ENCODE measurements at places on chromosomes 1 and 21.

DNA sequence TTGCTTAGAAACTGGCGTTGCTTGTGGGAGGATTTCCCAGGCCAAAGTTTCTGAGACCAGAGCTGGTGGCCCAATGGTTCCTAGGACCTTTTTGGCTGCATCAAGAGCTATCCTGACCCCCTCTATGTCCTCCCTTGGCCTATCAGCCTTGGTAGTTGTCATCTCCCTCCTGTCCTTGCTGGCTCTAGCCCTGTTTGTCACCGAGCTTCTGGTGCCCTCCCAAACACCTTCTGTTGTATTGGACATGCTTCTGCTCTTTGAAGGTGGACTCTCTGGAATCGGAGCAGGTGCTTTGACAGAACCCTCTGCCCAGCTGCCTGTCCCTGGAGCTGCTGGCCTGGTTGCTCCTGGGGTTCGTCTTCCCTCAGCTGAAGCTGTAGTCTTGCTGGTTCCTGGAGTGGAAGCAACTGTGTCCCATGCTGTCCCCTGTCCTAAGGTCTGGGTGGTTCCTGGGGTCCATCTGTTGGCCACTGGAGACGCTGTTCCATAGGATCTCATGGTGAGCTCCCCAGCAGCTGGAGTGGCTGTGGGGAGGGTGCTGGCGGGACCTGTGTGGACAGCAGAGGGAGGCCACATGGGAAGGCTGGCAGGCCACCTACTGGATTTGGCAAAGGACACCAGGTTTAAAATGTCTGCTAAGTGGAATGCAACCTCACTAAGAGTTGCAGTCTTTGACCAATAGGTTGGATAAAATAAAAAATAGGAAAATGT is 9.4 kb downstream of the FCAMR start:
- no peak for DNase-seq

- DNase-seq, result no peak
Measured at GRCh38 chr1:80893115-80893514, 907.6 kb upstream of the ADGRL2 start.

DNA sequence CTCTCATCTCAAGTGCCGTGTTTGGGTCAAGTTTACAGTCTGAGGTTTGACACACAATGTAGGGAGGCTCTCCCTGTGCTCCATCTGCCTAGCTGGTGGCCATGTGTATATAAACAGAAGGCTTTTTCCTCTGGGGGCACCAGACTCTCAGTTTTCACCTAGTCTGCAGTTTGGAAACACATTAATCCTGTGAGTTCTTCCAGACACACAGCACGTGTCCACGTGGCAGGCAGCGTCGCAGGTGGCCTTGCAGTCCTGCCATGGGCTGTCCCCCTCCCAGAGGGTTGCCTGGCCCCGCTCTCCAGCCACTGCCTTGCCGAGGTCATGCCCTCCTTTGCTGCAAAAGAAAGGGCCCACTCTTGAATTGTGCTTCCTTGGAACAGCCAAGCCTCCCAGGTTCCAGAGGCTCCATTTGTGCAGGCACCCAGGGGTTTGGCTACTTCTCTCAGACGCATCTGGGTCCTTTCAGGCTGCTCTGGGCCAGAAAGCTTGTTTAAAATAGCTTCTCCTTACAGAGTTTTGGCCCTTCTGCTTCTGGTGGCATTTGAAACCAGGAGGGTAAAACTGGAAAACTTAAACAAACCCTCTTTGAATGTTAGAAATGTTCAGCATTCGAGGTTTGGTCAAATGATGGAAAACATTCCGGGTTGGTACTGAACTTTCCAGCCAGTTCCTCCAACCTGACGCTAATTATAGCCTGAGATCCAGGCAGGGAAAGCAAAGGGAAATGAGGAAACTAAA is 4.4 kb upstream of the RUNX1 start:
- DNase-seq, result no peak

DNA sequence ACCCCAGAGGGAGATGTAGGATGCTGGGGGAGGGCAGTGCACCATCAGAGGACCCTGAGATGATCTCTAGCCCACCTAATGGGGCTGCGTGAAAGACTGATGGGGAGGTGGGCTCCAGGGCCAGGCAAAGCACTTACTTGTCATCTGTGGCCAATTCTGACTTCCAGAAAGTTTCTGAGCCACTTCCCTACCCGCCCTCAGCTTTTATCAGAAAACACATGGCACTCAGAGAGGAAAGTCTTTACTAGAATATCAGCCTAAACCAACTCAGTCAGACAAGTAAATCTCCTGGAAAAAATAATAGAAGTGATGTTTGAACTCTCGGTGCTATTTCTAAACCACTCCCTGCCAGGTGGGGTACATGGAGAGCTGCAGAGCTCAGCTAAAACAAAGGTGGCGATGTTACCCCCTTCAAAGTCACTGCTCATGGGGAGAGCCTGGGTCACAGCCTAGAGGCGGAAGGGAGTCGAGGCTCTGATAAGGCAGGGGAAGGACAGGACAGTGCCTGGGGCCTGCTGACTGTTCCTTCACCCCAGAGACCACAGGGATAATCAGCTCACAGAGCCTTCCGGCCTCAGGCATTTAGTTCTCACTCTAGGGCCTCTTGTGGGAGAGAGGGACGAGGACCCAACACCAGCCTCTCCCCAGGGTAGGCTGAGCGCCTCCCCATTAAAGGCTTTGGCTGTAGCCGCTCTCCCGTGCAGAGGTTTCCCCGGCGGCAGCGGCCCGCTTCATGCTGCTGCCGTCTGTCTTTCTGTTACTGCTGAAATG is 14.2 kb downstream of the SMIM12 start:
- no peak for DNase-seq

- DNase-seq, result no peak
Measured at GRCh38 chr1:20095564-20096434, 23.5 kb downstream of the PLA2G2D start.

- no peak for DNase-seq
Measured at GRCh38 chr1:19885821-19886220, 3.6 kb downstream of the OTUD3 start.

DNA sequence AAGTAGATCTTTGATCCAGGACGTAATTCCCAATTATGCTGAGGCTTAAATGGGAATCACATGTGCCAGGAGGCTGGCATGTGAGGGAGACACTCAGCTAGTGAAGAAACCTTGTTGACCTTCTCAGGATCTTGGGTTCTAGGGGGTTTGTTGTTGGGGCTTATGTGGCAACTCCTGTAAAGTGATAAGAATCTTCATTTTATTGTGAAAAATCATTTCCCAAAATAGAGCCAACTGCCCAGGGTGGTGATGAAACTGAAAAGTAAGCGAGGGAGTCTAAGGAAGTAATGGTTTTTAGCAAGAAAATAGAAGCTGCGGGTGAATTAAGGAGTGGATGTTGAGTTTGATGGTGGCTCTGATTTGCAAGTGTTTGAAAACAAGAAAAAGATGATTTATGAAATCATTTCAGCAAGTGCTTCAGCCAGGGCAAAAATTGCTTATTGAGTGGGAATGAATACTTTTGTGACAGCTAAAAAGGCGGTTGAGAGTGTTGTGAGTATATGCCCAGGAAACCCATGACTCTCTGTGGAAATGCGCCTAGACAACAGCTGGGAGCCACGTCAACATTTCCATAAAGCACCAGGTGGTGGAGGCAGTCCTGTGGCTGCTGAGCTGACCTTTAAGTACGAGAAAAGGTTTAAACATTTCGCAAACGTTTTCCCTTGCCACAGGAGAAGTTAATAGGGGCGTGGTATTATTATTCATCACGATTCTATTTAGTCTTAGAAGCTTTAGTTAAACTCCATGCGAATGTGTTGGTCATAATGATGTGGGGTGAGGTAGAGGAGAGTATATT is 102.7 kb downstream of the HMGB4 start:
- DNase-seq, result no peak

DNA sequence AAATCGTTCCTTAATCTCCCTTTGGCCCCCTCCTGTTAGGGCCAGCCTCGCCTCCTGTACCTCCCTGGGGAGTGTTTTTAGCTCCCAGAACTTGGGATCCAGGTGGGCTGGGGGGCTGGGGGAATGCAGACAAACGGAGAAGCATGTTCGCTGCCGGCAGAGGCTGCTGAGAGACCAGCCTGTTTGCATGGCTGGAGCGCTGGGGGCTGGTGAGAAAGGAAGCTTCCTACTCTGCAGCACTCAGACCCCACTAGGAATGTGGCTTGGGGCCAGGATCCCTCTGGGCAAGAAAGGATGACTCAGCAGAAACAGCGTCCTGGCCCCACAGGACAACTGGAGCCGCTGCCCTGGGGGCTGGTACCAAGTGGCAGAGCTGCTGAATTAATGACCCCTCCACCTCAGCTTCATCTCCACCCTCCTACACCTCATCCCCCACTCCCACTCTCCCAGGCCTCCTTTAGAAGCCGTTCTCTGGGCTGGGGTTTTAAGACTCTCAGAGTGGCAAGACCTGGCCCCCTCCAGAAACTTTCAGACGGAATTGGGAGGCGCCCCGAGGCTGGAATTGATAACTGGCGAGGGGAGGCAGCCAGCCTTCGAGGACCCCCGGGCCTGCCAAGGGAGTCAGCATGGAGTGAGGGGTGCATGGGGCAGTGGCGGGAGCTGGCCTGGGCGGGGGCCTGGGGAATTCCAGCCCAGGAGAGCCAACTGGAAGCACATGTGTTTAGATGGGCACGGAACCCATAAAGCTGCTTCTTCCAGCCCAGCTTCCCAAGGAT is 28.5 kb upstream of the EPS8L3 start:
- no peak for DNase-seq

DNA sequence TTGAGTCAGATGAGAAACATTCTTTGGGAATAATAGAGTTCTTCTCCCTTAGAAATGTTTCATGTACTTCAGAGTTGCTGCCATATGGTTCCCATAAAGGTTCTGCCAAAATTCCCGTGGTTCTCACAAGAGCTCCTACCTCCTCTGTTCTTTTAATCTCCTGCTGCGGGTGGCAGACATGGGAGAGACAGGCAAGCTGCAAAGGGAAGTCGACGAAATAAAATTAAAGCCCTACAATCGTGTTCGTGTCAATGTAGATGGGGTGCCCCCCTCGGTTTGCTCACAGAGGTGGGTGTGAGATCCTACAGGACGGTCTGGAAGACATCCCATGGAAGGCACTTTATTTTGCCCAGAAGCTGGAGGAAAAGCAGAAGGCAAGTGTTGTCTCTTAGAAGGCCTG is 276.0 kb downstream of the RWDD3 start:
- no peak for DNase-seq

GRCh38 chr21:43717166-43717853 is 1.6 kb upstream of the PDXK start:
- no peak for DNase-seq

- no peak for DNase-seq
Measured at GRCh38 chr21:17085707-17086106, 427.1 kb upstream of the CXADR start.

GRCh38 chr1:101198842-101199636 is 37.8 kb upstream of the S1PR1 start:
- DNase-seq, result no peak

DNA sequence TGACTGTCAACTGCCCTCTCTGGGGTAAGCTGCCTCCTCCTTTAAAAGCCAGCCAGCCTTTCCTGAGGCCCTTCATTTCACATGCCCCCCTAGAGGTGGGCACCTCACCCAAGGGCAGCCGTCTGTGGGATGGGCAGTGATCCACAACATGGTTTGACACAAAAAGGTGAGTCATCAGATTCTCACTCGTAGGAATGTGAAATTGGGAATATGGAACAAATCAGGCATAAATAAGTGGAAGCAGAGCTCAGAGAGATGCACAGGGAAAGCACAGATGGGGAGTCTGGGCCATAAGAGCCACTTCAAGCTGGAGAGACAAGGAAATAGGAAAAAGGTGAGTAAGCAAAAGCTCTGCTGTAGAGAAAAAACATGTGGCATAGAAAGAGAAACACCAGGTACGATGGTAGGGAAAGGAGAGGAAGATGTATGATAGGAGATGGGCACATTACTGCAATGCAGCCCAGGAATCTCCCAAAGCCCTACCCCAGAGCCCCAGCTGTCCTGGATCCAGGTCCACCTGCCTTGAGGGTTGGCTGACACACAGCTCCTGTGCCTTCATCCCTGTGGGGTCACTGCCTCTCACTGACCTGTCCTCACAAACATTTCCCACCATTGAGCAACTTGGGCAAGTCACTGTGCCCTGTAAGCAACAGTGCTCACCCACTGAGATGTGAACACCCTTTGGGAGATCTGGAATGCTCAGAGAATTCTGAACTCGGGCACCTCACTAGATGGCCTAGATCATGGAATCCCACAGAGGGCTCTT is 86.6 kb downstream of the ASTN1 start:
- DNase-seq, result no peak

DNA sequence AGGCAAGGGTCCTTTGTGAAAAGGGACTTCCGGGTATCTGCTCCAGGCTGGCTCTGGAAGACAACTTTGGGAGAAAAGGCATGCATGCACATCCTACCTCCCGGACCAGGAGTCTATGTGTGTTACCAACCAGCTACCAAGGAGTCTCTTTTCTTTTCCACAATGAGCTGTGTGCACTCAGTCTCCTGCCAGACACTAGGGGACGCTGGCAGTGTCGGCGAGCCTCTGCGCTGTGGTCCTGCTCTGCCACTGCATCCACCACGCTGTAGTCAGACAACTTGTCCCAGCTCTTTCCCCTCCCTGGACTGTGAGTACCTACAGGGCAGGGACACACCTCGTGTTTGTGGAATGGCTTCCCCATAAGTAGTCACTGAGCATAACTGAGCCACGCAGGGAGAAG is 5.1 kb upstream of the SSR2 start:
- DNase-seq, result no peak

DNA sequence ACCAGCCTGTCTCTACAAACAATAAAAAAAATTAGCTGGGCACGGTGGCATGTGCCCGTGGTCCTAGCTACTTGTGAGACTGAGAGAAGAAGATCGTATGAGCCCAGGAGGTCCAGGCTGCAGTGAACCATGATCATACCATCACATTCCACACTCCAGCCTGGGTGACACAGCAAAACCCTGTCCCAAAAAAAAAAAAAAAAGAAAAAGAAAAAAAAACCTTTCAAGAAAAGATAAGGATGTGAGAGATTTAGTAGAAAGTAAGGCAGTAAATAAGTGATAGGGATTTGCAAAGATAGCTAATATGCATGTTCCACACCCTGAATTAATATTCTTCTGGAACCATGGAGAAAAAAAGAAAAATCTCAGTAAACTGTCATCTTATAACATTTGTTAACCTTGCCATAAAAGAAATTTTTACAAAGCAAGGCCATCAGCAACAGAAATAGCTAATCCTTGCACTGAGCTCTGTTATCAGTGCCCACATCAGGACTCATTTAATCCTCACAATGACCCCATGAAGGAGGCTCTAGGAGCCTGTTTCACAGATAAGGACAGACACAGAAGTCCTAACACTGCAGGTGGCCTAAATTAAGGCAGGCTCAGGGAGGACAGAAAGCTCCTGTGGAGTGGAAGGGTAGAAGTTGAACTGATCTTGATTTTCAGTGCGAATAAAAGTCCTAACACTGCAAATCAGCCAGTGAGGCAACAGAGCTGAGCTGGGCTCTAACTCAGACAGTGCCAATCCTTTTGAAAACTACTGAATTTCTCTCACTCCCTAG is 7.6 kb downstream of the GNB1 start:
- DNase-seq, result no peak

- no peak for DNase-seq
Measured at GRCh38 chr21:44524414-44525371, 15.3 kb downstream of the KRTAP10-1 start.

GRCh38 chr1:109895720-109896504 is 14.7 kb upstream of the CSF1 start:
- no peak for DNase-seq

- DNase-seq, result no peak
Measured at GRCh38 chr1:117467336-117467735, 100.1 kb downstream of the MAN1A2 start.

- DNase-seq, result no peak
Measured at GRCh38 chr1:205072881-205073280, 11.4 kb downstream of the TMEM81 start.
